HFF-Myc (cell line): ENCODE measurements at places on chromosomes 12 and 14.

DNA sequence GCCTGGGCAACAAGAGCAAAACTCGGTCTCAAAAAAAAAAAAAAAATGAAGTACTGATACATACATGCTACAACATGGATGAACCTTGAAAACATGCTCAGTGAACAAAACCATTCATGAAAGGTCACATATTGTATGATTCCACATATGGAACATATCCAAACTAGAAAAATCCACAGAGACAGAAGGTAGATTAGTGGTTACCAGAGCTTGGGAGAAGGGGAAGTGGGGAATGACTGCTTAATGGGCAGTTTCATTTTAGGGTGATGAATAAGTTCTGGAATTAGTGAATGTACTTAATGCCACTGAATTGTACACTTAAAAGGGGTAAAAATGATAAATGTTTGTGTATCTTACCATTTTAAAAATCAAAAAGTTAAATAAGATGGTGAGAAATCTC is 2.7 kb downstream of the ITGB7 start:
- DNase-seq: no peak

- DNase-seq: no peak
Measured at GRCh38 chr12:93323625-93324329, 53.9 kb upstream of the NUDT4 start.

- no peak for DNase-seq
Measured at GRCh38 chr14:93969082-93969828, 7.1 kb downstream of the ASB2 start.

DNA sequence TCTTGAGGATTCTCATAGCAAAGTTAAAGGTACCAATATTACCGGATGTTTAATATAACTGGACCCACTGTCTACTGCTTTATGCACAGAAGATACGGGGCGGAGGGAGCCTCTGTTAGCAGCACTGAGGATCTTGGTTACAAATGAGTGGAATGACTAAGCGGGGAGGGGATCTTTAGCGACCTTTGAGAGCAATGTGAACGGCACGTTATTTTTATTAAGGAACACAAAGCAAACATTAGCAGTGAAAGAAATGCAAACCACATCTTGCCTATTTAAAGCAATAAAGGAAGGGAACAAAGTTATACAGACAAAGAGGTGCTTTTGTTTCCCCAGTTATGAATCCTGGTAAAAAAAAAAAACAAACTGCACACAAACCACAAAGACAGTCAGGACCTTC is 27.1 kb upstream of the PRMT8 start:
- DNase-seq: no peak

DNA sequence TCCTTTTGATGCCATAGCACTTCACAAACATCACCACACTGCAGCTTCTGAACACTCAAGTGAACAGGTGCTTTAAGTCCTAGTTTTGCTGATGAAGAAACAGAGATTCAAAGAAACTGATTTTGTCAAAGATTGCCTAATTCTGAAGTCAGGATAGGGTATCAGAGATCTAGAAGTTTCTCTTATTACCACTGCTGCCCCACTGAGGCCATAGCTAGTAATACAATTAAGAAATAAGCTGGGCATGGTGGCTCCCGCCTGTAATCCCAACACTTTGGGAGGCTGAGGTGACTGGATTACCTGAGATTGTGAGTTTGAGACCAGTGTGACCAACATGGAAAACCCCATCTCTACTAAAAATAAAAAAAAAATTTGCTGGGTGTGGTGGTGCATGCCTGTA is 458.3 kb upstream of the SEL1L start:
- DNase-seq: no peak

DNA sequence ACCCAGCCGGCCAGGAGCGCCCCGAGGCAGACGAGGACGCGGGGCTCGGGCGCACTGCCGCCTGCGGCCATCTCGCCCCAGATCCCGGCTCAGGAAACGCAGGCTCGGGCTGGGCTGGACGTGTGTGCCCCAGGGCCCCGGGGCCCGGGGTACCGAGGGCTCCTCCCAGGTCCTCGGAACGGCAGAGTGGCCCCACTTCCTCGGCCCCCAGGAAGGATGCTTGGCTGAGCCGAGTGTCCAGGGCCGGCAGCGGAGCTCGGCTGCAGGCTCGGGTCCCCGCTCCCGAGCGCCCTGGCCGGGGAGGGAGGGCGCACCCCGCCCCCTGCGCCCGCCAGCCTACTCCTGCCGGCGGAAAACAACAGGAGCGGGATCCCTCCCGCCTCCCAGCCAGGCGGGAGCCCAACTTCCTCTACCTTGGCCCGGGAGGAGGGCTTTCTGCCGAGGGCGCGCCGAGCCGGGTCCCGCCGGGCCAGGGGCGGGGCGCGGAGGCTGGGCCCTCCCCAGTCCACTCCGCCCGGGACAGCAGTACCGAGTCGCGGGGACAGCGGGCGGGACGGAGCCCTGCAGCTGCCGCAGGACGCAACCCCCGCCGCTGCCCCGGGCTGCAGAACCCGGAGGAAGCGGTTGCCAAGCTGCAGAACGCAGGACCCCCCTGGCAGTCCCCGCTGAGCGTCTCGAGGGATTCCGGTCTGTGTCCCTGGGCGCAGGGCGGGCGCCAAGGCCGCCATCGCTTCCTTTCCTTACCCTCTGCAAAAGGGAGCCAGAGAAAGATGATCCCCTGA is at the start of gene VSIG10:
Gene VSIG10 (minus strand): TSS at position 411 of the 782 bp plus-strand sequence. CDS start 340 bp downstream, at position 71.
- DNase-seq: no peak

DNA sequence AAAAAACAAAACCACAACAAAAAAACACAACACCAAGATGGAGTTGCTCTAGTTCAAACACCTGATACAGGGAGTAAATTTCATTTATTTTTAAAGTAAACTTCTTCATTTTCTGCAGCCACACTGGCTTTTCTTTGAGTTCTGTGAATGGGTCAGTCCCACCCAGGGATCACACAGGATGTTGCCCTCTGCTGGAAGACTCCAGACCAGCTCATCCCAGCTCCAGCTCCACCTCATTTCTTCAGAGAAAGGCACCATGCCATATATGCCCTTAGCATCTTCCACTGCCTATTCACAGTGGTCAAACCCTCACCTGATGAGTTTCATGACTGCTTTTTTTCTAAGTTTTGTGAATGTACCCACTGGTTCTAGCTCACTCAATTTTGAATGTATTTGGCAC is 8.0 kb downstream of the GLIPR1 start:
- DNase-seq: no peak

GRCh38 chr12:2286461-2287131 is 233.8 kb downstream of the CACNA1C start:
- DNase-seq: no peak

DNA sequence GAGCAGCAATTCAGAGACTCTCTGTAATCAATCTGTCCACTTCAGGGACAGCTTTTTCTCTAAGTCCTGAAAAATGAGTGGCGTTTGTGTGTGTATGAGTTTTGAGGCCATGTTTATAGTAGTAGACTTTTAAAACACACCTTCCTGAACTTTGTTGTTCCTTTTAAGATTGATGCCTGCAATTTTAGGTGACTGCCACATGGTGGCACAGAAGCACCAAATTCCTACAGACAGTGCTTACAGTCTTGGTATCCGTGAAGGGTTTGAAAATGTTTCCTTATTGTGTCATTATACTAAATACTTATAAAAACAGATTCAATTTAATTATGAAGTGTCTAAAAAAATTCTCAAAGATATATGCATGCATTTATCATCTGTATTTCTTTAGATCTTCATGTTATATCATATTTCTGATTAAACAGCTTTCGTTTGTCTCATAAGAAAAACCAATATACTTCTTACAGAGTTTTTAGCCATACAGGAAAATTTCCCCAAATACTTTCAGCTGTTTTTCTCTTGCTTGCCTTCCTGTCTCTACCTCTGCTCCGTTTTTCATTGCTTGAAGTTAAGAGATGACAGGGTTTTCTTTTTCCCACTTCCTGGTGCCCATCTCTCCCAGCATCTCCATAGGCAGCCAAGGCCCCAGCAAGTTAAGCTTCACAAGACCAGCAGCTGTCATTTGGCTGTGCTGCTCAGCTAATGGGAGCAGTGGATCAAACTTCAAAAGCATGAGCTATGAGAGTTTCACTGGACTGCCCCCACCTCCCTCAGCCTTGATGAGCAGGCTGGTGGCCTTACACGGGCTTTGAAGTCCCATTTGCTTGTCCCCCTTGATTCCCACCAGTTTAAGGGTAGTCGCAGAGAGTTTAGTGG is 259.6 kb downstream of the AKAP6 start:
- DNase-seq: no peak

GRCh38 chr14:91418387-91419043 is 895 bp upstream of the CCDC88C start:
- DNase-seq: peak; percentile 3

- peak; percentile 91 for DNase-seq
Measured at GRCh38 chr12:122064025-122064777, 14.4 kb upstream of the MLXIP start.

DNA sequence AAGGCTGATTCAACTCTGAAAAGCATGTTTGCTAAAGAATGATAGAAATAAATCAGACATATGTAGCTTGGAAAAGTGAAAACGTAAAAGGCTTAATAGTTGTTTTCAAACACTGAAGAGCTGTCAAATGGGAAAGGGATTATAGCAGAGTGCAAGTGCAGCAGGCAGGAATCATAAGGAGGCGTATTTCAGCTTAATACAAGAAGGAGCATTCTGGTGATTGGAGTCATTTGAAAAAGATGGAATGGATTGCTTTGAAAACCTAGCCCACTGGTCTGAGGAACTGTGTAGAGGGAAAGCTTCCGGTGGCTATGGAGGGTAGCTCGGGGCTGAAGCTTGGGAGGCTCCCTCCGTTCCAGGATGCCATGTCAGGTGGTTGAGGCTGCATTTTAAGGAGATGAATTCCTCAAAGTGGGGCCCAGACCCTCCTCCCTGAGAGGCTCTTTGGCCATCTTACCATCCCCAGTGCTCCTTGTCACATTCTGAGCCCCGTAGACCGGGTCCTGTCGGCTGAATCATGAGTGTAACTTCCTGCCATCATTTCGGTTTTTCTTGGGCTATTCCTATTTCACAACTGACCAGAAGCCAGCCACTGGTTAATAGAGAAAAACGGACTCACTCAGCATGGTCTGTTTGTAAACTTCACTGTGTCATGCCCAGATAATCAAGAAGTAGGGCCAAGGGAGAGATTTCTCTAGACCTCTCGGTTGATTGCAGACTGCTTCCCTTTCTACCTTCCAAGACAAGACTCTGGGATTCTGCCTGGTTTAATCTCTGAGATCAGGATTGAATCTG is 6.5 kb downstream of the WNT5B start:
- no peak for DNase-seq

GRCh38 chr12:62640910-62641448 is 174.4 kb downstream of the MON2 start:
- DNase-seq: peak; percentile 45

GRCh38 chr14:58944343-58944967 is 244.0 kb upstream of the DAAM1 start:
- DNase-seq: peak; percentile 31

DNA sequence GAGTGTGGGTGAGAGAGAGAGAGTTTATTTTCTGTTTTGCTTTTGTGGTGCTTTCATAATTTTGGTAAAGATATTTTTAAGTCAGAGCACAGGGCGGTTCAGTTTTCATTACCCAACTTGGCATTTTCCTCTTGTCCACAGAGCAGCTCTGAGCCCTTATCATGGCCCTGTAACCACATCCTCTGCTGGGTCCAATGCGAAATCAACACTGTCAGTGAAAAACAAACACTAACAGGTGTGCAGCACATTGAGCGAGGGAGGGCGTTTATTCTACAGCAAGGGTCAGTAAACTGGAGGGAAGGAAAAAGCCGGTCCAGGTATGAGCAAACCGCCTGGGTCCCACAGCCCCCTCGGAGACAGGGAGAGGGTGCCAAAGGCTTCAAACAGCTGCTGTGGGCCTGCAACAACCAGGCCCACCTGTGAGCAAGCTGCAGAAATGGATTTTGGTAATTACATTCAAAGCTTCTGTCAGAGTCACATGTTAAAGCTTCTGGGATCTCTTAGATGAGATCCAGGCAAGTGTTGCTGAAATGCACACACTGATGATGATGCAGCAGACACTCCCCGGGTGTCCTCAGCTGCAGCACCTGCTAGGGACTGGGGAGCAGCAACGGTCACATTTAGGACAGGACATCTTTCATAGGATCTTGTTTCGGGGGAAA is 132.7 kb upstream of the DYRK2 start:
- peak; percentile 14 for DNase-seq

GRCh38 chr12:71164568-71165197 is 6.9 kb upstream of the TSPAN8 start:
- DNase-seq: no peak

- DNase-seq: no peak
Measured at GRCh38 chr12:3230758-3231375, 153.7 kb downstream of the TSPAN9 start.

GRCh38 chr12:54166567-54167499 is 22.0 kb downstream of the SMUG1 start:
- DNase-seq: no peak

GRCh38 chr12:124678421-124678893 is 111.0 kb upstream of the NCOR2 start:
- no peak for DNase-seq

GRCh38 chr12:76299536-76300296 is 48.5 kb downstream of the BBS10 start:
- DNase-seq: no peak

DNA sequence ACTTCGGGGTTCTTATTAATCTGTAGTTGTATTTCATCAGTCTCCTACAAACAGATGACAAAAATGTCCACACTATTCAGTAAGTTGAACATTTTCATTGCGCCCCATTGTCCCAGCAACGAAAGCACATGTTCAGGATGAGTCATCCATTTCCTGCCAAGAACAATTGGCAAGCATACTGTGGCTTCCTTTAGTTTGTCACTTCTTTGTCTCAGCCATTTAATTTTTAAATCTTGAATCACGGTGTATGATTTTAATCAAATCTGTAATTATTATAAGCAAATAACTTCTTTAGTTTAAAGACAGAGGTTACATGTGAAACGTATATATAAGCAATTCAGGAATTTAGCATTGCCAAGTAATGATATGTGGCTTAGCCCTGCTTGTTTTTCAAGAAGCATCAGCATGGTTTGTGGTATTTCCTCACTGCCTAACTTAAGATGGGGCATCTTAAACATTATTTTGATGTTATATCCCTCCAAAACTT is 211.3 kb upstream of the KRR1 start:
- DNase-seq: peak; percentile 95

DNA sequence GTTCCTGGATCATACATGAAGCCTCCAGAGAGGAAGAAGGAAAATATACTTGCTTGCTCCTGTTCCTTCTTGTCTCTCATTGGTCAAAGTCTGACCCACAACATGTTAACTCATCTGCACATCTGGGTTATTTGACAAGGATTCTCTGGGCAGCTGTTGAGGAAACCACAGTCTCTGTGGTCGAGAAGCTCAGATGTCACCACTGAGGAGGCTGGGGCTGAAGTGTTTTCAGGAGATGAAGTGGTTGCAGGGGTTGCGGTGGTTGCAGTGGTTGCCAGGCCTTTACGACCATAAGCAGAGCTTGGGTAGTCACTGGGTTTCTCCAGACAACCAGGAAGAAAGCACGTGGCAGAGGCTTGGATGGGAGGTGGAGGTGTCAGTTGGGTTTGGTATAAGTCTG is 265.0 kb upstream of the LRIG3 start:
- DNase-seq: no peak

GRCh38 chr12:85956081-85956480 is 82.0 kb downstream of the NTS start:
- DNase-seq: no peak

GRCh38 chr14:68305738-68306137 is 486.2 kb downstream of the RAD51B start:
- no peak for DNase-seq

- DNase-seq: no peak
Measured at GRCh38 chr12:92630968-92631367, 71.8 kb upstream of the PLEKHG7 start.
